ENCODE measurements at places on chromosomes 7 and 10.

- no peak for DNase-seq
Observed at GRCh38 chr7:42338231-42338915, 101.4 kb upstream of the GLI3 start.

DNA sequence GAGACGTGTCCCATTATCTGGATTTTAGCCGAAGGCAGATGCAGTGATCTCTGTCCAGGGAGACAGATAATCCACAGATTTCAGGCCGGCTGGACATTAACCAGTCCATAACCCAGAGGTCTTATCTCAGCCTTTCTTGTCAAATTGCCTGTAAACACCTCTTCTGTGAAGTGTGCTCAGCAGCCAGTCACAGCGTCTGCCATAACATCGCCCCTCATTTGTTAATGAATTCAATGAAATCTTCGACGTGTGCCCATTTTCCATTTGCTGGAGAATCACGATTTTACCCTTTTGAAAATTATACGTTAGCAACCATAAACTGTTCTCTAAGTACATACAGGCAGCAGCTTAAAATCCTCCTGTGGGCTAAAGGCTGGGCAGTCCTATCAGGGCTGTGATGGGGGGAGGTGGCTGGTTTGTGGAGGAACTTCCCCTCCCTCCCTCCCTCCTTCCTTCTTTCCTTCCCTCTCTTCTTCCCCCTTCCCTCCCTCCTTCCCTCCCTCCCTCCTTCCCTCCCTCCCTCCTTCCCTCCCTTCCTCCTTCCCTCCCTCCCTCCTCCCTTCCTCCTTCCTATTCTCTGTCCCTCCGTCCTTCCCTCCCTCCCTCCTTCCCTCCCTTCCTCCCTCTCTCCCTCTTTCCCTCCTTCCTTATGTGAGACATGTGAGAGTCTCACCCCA, 26.6 kb upstream of the FAM20C start:
- no peak for DNase-seq

- DNase-seq = no peak
Observed at GRCh38 chr10:1163204-1163660, 107.0 kb downstream of the WDR37 start.

- no peak for DNase-seq
Observed at GRCh38 chr7:91079487-91079886, 184.7 kb upstream of the FZD1 start.

DNA sequence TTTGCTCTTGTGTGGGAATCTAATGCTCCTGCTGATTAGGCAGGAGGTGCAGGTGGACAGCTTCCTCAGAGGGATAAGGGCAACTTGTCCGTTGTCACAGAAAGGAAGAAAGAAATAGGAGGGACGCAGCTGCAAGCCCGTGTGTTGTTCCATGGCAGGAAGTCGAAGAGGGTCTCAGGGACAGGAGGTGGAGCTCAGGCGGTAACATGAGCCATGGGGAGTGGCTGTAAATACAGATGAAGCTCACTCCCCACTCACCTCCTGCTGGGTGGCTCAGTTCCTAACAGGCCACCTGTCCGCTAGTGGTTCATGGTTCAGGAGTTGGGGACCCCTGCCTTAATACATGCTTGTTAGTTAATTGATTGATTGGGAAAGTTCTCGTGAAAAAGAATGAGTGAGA, 101.7 kb upstream of the SFMBT2 start:
- DNase-seq = no peak

DNA sequence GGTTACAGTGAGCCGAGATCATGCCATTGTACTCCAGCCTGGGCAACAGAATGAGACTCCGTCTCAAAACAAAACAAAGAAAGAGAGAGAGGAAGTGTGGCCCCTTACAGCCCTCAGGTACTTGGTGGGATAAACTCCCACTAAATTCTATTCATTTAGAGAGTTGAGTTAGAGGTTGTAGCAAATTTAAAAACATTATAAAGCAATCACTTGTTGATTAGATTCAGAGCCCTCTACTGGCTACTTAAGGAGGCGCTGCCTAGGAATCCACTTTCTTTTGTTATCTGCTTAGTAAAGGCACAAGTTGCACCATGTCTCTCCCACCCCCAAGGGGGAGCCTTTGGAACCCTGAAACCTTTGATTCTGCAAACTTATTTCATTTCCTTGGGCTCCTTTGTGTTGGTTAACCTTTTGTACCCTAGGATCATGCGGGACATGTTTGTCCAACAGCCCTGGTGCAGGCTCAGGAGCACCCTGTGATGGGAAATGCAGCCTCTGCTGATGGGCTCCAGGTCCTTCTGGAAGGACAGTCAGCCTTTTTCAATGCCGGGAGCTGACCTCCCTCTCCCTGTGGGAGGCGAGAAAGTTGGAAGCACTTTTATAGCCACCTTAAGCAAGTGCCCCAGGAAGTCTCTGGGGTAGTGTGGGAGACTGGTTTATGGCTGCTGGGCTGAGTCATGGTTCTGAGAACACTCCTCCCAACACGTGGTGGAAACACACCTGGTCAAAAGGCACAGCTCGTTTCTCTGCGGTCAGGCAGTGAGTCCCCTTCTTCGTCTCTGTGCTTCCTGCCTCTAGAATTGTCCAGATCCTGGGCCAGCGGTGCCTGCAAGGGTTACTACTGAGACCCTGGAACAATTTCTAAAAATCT, 2.3 kb downstream of the HKDC1 start:
- DNase-seq = no peak

DNA sequence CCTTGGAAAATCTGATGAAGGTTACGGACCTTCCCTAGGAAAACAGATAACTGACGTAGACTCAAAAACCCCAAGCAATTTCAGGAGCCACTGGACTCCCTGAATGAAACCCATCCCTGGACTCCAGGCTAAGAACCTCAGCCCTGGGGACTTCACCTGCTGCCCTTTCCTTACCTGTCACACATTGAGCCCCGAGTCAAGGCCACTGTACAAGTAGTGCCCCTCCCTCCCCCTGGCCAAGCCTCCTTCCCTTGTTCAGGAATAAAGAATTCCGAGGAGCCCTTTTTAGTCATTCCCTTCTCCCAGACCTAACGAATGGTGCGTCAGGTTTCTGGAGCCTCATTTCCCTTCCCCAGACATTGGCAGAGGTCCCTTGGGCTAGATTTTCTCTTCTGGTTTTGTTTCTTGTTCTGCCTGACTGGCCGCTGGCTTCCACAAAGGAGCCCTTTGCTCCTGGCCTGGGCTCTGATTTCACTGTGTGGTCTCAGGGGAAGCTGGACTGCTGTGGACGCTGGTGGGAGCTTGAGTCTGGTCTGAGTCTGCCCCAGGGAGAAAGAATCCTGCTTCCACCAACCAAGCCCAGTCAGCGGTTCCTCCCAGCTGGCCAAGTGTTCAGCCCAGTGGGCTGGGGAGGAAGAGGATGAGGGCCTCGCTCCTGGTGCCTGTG, 31.7 kb downstream of the ZNF775 start:
- DNase-seq = no peak

DNA sequence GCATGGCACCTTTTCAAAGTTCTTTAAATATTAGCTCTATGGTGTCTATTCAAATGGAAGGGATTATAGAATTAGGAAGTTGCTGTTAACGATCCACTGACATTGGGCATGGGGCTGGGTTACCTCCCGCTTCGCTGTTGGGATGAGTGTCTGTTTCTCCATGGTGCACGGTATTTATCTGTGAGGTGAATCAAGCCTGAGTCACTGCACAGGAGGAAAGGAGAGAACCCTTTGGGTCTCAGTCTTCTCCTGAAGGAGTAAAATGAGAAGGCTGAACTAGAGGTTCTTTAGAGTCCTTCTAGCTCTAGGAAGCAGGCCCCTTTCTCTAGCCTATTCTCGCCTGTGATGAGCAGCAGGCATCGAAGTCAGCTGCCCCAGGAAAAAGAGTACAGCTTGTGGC, 7.3 kb downstream of the JCAD start:
- no peak for DNase-seq

DNA sequence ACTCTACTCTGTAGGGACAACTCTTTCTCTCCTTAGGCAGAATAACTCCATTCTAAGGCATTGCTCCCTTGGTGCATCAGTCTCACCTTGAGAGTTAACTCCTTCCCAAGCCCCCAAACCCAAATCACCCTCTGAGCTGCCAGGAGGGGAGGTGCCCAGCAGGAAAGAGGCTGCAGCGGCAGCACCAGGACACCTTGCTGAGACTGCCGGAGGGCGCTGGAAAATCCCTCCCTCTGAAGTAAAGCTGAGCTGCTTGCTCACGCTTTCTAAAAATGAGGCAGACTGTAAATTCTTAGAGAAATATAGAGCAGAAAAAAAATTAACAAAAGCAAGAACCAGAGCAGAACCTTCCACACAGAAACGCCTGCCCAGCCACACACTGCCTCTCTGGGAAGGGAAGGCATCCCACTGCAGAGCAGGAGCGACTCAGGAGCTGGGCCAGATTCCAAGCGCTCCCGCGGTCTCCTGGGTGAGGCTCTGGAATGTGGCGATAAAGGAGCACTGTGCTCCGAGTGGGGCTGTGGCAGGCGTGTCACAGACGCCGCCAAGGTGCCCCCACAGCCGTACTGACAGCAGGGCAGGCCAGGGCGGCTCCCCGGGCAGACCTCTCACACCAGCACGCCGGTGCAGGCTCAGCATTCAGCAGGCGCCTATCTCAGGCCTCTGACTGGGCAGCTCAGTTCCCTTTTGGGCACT, 202.1 kb downstream of the TNS3 start:
- no peak for DNase-seq

Data from brain pericyte (primary cell).